ENCODE measurements at places on chromosomes 6 and 20.

- DNase-seq = no peak
These were observed 195.2 kb upstream of the POU3F2 start for GRCh38 chr6:98639089-98639635.

DNA sequence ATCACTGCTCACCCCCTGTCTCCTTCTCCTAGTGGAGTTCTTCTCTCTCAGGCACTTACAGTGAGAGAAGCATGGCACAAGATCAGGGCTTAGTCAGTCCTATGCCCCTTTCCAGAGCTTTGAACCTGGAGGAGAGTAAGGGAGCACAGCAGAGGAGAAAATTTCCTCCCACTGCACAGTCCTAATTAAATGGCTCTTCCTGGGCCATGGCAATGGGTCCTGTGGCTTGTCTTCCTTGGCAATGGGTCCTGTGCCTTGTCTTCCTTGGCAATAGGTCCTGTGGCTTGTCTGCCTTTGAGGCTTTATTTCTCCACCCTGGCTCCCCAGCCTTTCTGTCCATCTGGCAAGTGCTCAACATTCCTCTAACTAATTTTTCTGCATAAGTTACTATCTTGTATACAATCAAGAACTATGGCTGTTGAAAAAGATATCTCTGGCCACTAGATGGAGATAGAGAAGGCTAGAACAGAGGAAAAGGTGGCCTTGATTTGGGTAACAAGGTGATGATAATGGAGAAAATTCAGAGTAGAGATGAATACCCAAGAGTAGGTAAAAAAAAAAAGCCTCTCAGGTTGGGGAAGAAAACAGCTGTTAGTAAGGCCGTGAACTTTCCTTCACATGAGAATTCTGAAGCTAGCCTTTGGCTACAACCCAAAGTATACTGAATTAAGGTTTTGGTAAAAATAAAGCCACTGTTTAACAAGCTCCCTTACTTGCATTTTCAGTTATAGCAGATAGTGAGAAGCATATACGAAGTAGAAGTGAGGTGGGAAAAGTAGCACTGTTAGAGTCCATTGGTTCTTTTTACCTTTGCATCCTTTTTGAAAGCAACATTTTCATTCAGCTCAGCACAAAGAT, 504.9 kb downstream of the DOK5 start:
- peak; percentile 26 for DNase-seq

GRCh38 chr20:17624070-17624469, 54.2 kb downstream of the DSTN start:
- DNase-seq = no peak

GRCh38 chr6:122207794-122208193, 191.7 kb upstream of the HSF2 start:
- DNase-seq = no peak

DNA sequence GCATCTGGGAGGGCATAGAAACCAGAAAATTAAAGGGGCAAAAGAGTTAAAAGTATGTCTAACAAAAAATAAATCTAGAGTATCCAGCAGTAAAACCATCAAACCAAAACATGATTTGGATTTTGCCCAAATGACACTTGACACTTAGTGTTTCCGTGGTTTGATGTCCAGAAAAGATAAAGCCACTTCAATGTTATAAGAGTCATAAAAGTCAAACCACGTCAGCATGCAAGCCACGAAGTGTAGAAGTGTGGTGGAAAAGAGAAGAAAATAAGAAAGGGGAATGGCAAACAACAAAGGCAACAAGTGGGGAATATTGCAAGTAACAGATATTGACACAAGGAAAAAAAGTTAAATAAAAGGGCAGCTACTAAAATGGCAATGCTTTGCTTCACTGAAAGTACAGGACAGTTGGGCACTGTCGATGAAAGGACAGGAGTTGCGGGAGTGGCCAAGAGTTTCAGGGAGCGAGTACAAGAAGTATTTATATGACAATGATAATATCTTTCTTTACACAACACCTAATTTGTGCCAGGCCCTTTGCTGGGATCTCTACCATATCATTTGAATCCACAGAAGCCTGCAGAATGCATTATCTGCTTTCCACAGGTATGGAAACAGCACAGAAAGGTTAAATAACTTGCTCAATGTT, 6.3 kb upstream of the HDDC2 start:
- DNase-seq = peak; percentile 79

DNA sequence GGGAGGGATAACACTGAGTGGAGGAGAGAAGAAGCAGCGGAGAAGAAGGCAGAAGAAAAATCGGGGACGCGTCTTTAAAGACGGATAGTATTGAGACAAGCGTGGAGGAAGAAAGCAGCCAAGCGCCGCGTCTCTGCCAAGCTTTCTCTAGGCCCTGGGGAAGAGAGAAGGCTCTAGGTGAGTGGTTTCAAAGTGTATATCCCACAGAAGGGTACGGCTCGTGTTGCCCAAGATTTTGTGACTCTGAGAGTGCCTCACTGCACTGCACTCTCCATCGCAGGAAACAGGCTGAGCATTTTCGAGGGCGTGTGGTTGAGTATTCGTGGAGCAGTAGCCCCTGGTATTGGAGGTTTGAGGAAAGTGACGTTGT, 185.4 kb downstream of the TRIM27 start:
- DNase-seq = no peak

DNA sequence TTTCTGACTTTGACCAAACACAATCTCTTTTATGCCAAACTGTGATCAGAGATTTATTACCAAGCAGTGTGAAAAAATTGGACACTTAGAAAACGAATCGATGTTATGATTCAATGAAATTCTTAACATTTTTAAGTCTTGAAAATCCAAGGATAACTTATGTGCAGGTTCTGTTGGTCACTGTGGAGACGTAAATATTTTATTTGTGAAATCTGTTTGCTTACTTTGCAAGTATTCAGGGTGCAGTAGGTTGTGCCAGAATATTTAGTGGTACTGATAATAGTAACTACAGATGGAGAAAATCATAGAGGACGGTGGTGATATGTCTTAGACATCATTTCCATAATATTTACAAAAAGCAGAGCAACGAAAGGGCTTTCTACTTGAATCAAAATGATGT, 97.3 kb downstream of the BMP2 start:
- no peak for DNase-seq

DNA sequence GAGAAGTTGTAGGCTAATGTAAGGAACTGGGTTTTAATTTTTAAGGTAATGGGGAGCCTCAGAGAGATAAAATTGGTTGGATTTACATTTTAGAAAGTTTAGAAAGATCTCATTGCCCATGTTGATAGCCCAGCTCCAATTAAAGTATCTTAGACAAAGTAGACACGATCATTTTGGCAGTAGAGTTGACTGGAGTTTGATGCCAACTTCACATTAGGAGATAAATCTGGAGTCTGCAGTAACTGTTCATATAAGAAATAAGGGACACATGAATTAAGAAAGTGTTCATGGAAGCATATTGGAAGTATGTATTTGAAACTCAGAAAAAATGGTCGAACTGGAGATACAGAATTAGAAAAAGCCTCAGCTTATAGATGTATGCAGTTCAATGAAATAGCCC, 12.6 kb upstream of the E2F3 start:
- no peak for DNase-seq

DNA sequence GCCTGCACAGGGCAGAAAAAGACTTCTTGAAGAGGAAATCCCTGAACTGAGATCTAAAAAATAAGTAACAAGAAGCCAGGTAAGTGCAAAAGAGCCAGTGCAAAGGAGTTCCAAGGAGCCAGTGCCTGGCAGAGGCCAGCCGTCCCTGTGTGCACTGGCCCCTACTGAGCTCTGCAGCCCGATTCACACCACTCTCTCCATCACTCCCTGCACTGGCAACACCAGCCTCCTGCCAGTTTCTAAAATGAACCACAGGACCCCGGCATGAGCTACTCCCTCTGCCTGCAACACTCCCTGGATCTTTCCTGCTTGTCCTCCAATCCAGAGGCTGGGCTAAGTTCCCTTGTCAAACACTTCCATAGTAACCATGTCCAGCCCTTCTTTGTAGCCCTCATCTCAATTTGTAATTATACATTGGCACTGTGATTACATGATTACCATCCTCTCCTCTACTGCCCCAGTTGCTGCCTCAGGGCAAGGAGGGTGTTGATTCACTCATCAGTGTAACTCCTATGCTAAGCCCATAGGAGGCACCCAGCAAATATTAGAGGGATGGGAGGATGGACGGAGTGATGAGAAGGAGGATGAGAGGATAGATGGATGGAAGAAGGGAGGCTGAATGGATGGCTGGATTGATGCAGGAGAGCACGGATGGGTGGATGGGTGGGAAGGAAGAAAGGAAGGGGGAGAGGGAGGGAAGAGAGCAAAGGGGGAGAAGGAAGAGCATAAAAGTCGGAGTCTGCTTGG, 49.3 kb downstream of the SIRPA start:
- DNase-seq = no peak

DNA sequence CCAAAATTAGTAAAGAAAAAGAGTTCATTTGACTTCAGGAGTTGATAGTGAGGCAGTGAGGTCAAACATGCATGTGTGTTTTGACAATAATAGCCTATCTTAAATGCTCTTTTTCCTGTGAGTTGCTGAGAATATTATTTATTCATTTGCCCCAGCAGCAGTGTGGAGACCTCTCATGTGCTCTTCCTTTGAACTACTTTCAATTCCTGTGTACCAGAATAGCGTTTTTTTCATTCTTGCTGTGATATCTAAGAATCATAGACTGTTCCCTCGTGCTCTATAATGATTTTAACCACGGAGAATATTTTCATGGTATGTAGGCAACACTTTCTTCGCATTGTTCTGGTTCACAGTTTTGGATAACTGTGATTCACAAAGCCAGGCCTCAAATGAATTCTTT, 5.2 kb downstream of the CDYL start:
- DNase-seq = no peak

- DNase-seq = no peak
These were observed 37.4 kb downstream of the HIVEP2 start for GRCh38 chr6:142907544-142907943.

GRCh38 chr6:16953905-16954304, 147.9 kb upstream of the STMND1 start:
- DNase-seq = no peak

GRCh38 chr6:15246217-15246665, 372 bp downstream of the JARID2 start:
- DNase-seq = no peak

- DNase-seq = no peak
These were observed 4.0 kb upstream of the NNAT start for GRCh38 chr20:37516811-37517750.

- DNase-seq = no peak
These were observed 17.5 kb upstream of the MYCT1 start for GRCh38 chr6:152680151-152680550.

GRCh38 chr6:71419217-71420094, 130.8 kb downstream of the OGFRL1 start:
- DNase-seq = no peak

GRCh38 chr6:127182501-127182900, 64.0 kb downstream of the RSPO3 start:
- no peak for DNase-seq

GRCh38 chr6:104123227-104123626, 736.5 kb downstream of the HACE1 start:
- no peak for DNase-seq

GRCh38 chr20:47610247-47610944, 108.7 kb downstream of the NCOA3 start:
- no peak for DNase-seq

- no peak for DNase-seq
These were observed 60.4 kb upstream of the AKAP12 start for GRCh38 chr6:151179321-151179720.

- no peak for DNase-seq
These were observed 57.5 kb downstream of the CCDC170 start for GRCh38 chr6:151551223-151551857.

GRCh38 chr20:30486103-30486478, 771.4 kb upstream of the DEFB115 start:
- no peak for DNase-seq

DNA sequence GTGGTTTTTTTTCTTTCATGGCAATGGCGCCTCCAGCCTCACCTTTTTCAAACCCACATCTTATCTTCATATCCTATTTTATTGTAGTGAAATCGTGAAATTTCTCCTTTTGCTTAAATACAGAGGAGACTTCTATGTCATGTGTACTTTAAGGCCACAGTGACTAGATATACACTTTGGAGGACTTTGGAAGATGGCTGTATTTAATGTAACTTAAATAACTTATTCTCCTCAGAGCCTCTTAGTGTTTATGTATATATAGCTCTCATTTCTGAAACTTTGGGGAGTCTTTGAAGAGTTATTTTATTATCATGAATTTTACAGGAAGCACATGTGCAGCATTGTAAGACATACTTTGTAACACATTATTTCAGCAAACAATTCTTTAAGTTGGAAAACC, 968 bp downstream of the LAMA2 start:
- no peak for DNase-seq

GRCh38 chr20:51100617-51101016, 77.7 kb upstream of the KCNG1 start:
- DNase-seq = no peak

GRCh38 chr20:19275630-19276071, 63.2 kb downstream of the SLC24A3 start:
- peak; percentile 64 for DNase-seq

DNA sequence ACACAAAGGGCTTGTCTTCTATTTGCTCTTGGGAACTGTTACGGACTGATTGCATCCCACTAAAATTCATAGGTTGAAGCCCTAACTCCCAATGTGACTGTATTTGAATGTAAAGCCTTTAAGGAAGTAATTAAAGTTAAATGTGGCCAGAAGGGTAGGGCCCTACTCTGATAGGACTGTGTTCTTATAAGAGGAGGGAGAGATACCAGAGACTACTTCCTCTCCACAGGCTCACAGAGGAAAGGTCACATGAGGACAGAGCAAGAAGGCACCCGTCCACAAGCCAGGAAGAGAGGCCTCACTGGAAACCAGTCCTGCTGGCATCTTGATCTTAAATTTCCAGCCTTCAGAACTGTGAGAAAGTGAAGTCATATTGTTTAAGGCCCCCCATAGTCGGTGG, 211.9 kb downstream of the CDH26 start:
- no peak for DNase-seq

DNA sequence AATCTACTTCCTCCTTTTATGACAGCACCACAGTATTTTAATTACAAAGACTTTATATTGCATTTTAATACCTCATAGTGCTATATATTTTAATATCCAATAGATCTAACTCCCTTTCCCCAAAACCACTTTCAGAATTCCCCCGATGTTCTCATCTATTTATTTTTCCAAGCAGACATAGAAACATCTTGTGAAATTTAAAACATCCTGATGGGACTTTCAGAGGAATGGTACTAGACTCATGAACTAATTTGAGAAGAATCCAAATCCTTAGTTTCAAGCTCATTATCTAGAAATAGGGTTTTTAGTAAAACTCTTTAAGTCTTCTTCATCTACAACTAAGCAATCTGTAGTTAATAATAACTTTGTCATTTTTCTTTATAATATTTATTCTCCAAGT, 97.0 kb downstream of the TRERF1 start:
- no peak for DNase-seq

GRCh38 chr6:110315207-110315868, 42.8 kb downstream of the METTL24 start:
- no peak for DNase-seq

All from LNCaP clone FGC (cell line).